ENCODE measurements at places on chromosomes 2 and 18.

- no peak for DNase-seq
Observed at GRCh38 chr2:11480406-11480805, 14.4 kb upstream of the E2F6 start.

- no peak for DNase-seq
Observed at GRCh38 chr18:59885579-59886163, 14.1 kb upstream of the PMAIP1 start.

DNA sequence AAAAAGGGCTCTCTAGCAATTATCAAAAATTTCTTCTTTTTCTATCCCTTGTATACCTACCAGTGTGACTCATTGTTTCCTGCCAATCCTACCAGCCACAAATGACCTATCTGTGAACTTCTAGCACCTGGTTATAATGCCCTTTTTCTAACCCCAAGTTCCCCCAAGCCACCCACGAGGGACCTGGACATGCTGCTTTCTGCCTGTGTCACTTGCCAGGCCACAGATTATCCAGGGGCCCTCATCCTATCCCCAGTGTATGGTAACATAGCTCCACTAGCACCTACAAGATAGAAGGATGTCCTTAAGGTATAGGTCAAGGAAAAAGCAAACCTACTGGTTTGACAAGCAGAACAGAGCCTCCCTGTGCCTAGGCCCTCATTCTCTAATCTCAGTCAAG is 26.8 kb downstream of the AAK1 start:
- DNase-seq: no peak

DNA sequence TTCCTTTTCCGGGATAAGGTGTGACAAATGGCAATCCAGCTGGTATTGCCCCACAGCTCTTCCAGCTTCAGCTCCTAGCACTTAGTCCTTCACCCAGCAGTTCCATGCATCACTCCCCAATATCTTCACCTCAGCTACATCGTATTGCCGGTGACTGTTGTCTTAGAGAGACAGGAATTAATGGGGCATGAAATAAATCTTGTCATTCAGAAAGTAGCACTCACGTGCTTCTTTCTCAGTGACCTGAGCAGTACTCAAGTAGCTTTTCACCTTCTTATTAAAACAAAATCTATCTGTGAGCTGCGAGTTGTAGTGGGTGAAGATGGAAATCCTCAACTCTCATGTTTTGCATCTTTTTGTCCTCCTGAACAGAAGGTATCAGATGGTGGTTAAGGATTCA is 72.8 kb downstream of the PTH2R start:
- DNase-seq: no peak

DNA sequence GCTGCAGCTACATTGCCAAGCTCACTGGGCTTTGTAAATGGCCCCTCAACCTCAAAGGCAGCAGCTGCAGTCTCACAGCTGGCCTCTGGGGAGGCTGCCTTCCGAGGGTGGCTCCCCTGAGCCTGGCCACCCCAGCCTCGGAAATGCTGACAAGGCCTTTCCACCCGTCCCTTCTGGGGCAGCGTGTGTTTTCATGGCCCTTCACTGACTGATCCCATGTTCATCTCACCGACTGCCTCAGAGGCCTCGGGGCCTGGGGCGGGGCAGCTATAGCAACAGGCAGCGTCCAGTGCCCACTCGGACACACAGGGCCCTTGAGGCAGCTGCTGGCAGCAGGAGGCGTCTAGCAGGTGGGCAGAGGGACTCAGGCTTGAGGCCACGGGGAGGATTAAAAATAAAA is 149.7 kb downstream of the GLI2 start:
- no peak for DNase-seq

DNA sequence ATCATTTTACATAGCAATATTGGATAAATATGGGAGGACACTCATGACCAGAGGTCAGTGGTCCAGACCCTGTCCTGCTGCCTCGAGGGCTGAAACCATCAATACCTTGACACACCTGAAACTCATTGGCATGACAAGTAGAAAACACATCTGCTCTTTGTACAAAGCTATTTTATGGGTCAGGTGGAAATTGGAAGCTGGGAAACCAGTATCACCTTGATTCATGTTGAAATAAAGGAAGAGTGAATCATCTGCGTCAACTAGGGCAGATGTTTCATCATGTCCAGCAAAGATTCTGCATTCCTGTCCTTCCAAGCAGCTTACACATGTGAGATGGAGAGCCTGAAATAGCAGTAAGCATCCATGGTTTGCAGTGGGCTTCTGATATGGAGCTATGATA is 80.0 kb upstream of the ERBB4 start:
- no peak for DNase-seq

GRCh38 chr2:110737783-110738182 is 5.4 kb downstream of the ACOXL start:
- no peak for DNase-seq
